ENCODE measurements at places on chromosomes 3 and 15. TPM values are rescaled to one million over a fixed set of nuclear protein-coding genes. Genes with fewer than 3 reads are reported as not detected.

The GP9 gene
- not detected for total RNA-seq

The VGLL3 gene
- 40.0 TPM for total RNA-seq

The ZNF662 gene
- 1.1 TPM for total RNA-seq

The FANCD2OS gene
- total RNA-seq: not detected

The FAM98B gene
- 13.4 TPM for total RNA-seq

The LRRC15 gene
- total RNA-seq: not detected

The NR1D2 gene
- 18.9 TPM for total RNA-seq

The WDR93 gene
- not detected for total RNA-seq

The MAGI1 gene
- 76.4 TPM for total RNA-seq

The NSUN3 gene
- 10.1 TPM for total RNA-seq

The IL5RA gene
- not detected for total RNA-seq

The ULK3 gene
- 33.8 TPM for total RNA-seq

The CLDN11 gene
- 8.7 TPM for total RNA-seq

The HTR3E gene
- total RNA-seq: not detected
